ENCODE measurements at places on chromosomes 5 and 9.

- no peak for DNase-seq
Observed at GRCh38 chr9:13209498-13209897, 70.0 kb downstream of the MPDZ start.

- DNase-seq: no peak
Observed at GRCh38 chr9:116262448-116262847, 108.9 kb downstream of the PAPPA start.

- no peak for DNase-seq
Observed at GRCh38 chr9:99073985-99074901, 30.7 kb upstream of the TGFBR1 start.

DNA sequence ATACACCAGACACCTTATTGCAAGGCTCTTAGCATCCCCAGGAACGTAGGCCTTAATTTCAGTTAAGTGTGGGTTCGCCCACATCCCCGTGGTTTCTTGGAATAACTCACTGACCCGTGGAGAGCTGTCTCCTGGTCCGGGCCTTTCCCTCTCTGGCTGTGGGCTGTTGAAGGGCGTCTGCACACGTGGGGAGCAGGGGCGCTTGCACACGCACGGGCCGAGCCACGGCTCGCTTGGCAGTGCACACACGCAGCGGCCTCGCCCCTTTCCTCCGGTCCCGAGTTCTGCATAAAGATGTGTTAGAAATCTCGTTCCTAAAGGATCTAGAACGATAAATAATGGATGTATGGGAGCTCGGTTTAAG lies 141.9 kb downstream of the PBX3 start:
- DNase-seq: peak; percentile 84

GRCh38 chr5:142938266-142938880 lies 168.2 kb downstream of the ARHGAP26 start:
- no peak for DNase-seq

DNA sequence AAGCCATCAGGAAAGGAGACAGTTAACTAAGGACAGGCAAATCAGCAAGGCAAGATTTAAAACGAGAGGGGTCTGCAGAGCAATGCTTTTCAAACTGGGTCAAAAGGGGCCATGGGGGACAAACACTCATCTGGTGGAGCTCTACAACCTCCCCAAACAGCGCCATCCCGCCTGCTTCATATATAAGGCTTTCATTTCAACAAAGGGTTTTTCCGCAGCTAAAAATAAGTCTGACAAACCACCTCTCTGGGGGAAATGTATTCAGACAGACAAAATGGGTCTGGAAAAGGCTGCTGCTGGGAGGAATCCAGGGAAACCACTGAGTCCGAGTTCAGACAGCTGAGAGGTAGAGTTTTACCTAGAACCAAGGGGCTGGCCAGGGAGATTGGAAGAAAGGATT lies 8.3 kb upstream of the SEPTIN8 start:
- no peak for DNase-seq

DNA sequence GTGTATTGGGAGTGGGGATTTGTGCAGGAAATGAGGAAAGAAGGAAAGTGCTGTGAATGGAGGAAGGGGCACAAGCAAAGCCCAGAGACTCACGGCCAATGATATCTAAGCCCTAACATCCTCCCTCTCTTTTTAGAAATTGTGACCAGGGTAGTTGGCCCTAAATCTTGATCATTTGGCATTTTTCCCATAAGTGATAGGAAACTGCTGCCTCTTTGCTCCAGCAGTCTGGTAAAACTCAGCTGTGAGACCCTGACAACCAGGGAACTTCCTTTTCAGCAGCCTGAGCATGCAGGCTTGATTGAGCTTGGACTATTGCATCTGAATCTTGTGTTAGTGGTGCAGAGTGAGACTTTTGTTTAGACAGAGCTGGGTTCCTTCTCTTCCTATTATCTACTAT lies 9.6 kb upstream of the ADRB2 start:
- no peak for DNase-seq

GRCh38 chr9:70747261-70747718 lies 332.8 kb upstream of the KLF9 start:
- DNase-seq: no peak

- DNase-seq: no peak
Observed at GRCh38 chr9:19947996-19948395, 159.2 kb upstream of the SLC24A2 start.

GRCh38 chr9:85685081-85685480 lies 56.7 kb downstream of the AGTPBP1 start:
- DNase-seq: no peak

DNA sequence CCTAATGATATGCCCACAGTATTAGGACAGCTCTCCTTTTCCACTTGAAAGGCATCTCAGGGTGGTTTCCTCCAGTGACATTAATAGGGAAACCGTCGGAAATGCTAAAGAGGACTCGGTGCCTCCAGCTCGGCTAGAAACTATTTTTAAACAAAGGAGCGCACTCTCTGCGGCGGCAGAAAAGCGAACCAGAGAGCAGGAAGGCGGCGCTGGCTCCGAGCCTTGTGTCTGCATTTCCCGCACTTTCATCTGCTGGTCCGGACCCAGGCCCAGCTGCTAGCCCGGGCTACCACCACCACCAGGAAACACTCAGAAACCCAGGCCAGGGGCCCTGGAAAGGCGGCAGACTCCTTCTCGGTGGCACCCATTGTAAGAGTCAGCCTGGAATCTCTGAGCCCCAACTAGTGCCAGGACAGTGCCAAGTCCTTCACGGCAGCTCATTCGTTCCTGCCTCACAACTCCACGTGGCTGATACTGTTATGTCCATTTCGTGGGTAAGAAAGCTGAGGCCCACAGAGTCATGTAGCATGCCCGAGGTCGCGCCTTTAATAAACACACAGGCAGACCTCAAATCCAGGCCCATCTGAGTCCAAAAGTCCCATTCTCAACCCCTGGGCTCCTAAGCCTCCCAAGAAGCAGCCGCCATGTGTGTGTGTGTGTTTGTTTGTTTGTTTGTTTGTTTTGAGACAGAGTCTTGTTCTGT lies 73.9 kb downstream of the VAV2 start:
- DNase-seq: no peak

GRCh38 chr9:35519692-35520363 lies 29.9 kb downstream of the RUSC2 start:
- DNase-seq: no peak

DNA sequence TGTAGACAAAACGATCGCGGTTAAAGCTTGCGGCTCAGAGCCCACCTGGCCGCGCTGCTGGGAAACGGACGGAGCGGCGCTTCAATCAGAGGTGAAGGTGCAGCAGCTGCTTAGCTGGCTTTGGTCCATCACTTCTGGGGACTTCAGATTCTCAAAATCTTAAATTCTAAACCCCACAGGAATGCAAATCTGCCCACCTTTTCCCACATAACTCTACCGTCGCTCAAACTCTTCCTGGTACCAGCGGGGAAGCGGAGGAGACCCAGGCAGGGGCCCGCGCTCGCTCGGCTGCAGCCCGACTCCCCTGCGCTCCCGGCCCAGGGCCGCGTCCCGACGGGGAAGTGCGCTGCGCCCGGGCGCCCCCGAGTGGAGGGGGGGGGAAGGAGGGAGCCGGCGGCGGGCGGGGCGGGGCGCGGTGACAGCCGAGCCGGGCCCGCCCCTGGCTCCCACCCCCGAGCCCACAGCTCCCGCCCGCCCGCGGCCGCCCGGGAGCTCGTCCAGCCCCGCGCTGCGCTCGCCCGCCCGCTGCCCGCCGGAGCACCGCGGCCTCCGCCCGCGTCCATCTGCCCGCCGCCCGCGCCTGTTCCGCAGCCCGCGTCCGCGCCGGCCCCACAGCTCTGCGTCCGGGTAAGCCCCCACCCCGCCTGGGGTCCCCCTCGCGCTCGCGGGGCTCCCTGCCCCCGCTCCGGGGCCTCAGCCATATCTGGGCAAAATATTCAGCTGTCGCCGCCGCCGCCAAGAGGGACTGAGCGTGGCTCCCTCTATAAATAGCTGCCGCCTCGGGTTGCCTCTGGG lies at the start of gene TMOD1:
Gene TMOD1 (plus strand): TSS at position 490 of the 795 bp plus-strand sequence. CDS start 22,523 bp downstream, outside the sequence.
- no peak for DNase-seq

GRCh38 chr9:78871452-78872331 lies 574.8 kb downstream of the PSAT1 start:
- no peak for DNase-seq

DNA sequence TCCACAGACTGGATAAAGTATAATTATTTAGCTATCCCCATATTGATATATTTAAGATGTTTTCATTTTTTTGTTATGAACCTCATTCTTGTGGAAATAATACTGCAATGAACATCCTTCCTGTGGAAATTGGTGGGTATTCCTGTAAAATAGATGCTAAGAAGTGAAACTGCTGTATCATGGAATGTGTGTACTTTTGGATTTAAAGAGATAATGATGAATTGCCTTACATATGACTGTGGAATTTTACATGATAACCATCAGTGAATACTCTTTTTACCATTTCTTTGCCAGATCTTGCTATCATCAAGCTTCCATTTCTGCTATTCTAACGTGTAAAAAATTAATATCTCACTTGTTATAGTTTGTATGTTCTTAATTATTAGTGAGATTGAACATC lies 847.9 kb downstream of the EFNA5 start:
- no peak for DNase-seq

GRCh38 chr5:149838881-149839739 lies 105.5 kb downstream of the PDE6A start:
- no peak for DNase-seq

DNA sequence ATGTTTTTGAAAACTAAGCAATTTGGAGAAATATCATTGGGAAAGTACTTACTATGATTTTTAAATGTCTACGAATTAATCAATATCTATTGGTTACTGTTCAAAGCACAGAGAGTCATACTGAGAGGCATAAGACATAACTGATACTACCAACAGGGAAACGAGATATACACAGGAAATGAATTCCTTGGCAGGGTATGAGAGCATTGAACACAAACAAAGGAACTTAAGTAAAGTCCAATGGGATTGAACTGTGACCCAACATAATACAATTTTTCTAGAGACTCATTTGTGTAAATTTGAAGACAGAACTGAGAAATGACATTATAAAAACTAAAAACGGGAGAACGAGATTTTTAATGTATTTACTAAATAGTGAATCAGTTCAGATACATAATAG lies 1.3 kb upstream of the ITGA1 start:
- no peak for DNase-seq

GRCh38 chr9:69549310-69550202 lies 122.6 kb downstream of the APBA1 start:
- DNase-seq: no peak

GRCh38 chr9:131656356-131657036 lies 83.4 kb downstream of the RAPGEF1 start:
- DNase-seq: peak; percentile 99

GRCh38 chr5:115470921-115471320 lies 73.7 kb downstream of the FEM1C start:
- DNase-seq: no peak

- no peak for DNase-seq
Observed at GRCh38 chr9:114365194-114365593, 22.6 kb downstream of the AKNA start.

DNA sequence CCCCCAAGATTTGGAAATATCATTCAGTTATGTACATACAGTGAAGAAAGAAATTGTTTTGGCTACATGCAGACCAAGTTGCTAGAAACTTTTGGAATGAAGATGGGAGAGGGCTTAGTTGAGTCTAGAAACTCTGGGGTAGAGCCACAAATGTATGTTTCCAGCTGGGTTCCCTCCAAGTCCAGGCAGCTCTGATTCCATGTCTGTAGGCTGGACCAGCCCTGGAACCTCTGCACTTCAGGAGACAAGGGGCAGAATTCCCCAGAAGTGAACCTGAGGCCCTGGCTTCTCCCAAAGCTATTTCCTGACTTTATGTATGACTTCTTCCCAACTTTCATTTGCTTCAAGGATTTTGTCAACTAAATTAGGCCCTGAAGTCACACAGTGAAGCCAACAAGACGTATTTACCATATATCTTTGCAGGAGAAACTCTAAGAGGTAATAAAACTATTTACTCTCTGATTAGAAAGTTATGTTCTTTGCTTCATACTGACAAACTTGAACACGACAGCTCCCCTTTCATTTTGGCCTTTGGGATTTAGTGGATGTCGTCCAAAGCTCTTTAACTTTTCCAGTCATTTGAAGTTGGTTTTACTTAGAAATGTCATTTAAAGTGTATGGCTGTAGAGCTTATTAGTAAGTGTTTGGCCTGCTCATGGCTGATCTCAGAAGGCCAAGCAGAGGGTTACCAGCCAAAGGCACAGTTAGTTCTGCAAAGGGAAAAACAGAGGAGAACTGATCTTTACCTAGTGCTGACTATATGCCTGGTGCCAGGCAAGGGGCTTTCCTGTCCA lies 152.0 kb upstream of the SLC28A3 start:
- no peak for DNase-seq

DNA sequence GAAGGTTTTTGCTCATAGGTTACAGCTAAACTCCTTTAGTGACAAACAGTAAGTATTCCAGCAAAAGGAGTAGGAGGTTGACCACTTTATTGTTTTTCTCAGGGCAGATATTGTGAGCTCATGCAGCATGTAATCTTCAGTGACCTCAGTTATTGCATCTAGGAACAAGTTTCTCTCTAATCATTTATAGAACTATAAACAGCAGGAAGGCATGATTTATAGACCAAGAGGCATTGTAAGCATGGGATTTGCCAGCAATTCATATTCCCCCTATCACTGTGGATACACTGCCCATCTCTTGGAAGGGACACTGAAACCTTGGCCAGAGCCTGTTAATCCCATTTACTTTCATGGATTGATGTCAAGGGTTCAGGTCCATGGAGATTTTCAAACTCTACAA lies 15.4 kb upstream of the FAM170A start:
- DNase-seq: no peak

DNA sequence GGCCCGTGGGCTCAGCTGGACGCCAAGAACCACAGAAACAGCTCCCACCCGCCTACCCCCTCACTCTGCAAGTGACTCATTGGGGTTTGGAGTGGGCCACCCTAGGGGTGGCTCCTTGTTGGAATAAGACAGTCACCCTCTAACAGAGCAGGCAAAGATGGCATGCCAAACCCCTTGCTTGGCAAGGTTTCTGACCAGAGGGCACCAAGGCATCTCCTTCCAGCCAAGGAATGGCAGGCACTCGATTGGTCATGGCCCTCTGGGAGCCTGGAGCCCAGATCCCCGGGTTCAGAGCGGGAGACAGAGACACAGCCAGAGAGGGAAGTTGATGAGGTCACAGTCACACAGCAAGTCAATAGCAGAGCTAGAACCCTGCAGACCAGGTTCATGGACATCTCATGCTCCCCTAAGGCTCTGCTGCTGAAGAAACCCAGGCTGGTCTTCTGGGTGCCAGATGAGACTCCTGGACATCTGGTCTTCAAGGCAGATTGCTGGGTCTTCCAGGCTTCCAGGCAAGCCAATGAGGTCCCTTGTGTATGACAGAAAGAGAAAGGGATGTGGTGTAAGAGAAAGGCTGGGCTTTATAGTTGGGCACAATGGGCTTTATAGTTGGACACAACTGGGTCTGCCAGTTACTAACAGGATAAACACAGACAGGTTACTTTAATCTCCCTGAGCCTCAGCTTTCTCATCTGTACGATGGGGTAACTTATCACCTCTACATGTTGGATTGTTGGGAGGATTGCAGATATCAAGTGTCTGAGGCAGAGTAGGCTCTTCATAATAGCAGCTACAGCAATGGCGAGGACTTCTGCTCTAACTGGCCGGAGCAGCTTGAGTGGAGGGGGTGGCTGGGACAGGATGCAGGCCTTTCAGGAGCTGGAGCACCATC lies 23.3 kb upstream of the KIF12 start:
- no peak for DNase-seq

Measured in GF-D8 (cell line).